CD4-positive, alpha-beta memory T cell (primary cell): ENCODE measurements at places on chromosomes 5 and 9.

DNA sequence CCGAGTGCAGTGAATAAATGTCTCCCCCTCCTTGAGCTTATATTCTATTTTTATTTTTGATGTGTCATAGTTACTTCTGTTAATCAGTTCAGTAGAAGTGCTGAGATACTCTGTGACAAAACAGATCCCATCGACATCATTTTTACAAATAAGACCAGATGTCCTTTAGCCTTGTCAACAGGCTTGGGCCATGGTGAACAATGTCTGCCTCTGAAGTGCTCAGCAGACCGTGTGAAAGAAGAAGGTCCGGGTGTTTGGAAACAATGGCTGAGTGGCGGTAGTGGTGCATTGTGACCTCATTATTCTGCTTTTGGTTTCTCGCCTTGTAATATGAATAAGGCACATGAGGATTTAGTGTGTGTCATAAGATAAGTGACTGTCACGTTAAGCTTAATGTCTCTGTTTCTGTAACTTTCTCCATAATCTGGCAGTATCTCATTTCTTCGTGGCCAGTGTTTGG lies 71.2 kb downstream of the SYK start:
- DNase-seq, result no peak

DNA sequence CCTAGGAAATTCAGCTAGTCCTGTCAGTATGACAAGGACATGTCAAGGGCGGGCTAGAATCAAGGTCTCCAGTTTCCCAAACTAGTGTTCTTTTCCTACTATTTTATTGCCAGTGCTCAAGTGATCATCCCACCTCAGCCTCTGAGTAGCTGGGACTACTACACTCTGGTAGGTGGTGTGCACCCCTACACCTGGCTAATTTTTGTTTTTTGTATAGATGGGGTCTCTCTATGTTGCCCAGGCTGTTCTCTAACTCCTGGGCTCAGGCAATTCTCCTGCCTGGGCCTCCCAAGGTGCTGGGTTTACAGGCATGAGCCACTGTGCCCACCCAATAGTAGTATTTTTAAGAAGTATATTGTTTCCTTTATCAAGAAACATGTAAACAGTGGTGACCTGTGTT lies 54.0 kb downstream of the C9orf85 start:
- DNase-seq, result no peak

- DNase-seq, result no peak
Observed at GRCh38 chr9:133320421-133320881, 15.5 kb downstream of the SURF6 start.

- DNase-seq, result no peak
Observed at GRCh38 chr9:93670208-93671019, 94.0 kb downstream of the PHF2 start.

- DNase-seq, result peak; percentile 40
Observed at GRCh38 chr9:70639853-70640814, 225.7 kb upstream of the KLF9 start.

- DNase-seq, result no peak
Observed at GRCh38 chr5:6396836-6397535, 18.6 kb upstream of the MED10 start.

- DNase-seq, result no peak
Observed at GRCh38 chr5:94283093-94283492, 335.3 kb downstream of the KIAA0825 start.

DNA sequence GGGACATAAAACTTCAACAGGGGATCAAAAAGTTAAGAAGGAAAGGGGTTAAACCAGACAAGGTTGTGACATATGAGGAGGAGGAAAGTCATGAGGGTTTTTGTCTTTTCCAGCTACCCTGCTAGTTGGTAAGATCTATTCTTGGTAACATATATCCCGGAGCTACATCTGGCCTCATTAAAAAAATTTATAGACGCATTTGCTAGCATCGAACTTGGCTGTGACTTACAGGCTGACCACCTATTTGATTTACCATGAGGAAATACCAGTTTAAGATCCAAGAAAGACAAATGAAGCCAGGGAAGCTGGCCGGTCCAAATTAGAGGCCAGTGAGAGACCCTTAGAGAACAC lies 87.6 kb upstream of the NIPAL4 start:
- no peak for DNase-seq

DNA sequence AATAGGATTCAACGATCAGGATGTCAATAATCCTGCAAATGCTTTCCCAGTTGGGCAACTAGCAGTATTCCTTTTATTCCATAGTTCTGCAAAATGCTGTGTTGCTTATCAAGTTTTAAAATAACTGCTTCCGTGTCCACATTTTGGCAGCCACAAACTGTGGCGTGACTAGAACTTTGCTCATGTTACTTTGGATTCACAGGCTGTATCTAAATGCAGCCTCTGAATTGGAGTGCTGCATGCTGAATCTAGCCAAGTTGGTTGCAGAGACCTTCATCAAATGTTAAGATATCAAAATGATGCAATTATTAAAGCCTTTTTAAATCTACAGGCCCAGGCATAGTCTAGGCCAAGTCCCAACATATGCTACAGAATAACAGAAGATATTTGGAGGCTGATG lies 249.2 kb downstream of the NR2F1-AS1 start:
- DNase-seq, result no peak

- no peak for DNase-seq
Observed at GRCh38 chr5:153641183-153641688, 150.8 kb downstream of the GRIA1 start.

GRCh38 chr9:34363619-34364351 lies 12.9 kb downstream of the MYORG start:
- DNase-seq, result no peak

DNA sequence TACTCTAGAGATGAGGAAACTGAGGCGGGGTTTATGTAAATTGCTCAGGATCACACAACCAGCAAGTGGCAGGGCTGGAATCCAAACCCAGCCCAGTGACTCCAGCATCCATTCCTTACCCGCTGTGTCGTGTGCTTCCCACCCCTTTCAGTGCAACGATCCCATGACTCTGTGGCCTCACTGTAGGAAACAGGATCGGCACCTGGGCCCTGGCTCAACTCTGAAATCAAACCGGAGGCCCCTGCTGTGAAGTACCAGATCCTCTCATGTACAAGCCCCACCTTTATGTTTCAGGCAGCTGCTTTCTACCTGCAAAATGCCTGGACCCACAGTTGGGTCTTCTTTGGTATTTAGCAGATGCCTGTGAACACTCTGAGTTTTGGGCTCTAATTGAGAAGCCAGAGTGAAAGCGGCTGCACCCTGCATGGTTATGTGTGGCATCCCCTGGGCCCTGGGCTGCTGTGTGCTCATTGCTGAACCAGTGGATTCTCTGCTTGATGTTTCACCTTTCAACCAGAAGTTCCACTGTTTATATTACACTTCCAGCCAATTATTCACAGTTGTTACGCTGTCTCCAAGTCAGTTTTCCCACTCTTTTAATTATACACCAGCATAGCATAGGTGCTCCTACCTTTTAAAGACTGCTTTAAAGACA lies 36.7 kb downstream of the ABLIM3 start:
- DNase-seq, result no peak

DNA sequence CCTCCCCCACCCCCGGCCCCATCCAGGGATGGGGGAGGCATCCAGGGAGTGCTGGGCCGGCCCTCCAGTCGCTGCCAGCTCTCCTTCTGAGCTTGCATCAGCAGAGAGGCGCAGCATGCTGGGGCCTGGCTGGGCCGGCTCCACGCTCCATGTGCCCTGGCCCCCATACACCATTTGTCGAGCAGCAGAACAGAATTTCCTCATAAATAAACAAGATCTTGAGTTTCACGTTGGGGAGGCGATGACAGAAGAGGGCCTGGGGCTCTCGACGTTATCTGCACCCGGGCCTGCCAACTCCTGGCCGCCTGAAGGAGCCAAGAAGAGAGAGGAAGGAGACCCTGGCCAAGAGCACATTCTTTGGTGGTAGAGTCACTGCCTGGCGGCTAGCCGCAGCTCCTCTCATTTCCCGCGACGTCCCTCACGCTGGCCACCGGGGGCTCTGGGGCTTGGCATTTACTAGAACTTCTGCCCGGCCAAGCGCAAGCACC lies 177.0 kb downstream of the FGF18 start:
- no peak for DNase-seq

DNA sequence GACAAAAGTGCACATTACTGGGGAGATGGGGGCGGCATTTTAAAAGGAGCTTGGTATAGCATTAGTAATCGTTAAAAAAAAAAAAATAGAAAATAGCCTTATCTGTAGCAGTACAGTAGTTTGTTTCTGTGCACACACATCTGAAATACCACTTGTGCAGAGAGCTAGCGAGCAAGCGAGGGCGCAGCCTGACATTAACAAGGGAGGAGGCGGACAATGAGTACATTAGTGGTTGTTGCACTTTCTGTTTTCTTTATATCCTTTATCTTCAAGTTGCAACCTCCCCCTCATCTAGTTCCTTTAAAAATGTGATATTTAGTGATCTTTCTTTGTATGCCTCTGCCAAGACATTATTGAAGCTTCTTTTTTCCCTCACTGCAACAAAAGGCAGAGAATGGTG lies 880 bp upstream of the PTPDC1 start:
- DNase-seq, result no peak

DNA sequence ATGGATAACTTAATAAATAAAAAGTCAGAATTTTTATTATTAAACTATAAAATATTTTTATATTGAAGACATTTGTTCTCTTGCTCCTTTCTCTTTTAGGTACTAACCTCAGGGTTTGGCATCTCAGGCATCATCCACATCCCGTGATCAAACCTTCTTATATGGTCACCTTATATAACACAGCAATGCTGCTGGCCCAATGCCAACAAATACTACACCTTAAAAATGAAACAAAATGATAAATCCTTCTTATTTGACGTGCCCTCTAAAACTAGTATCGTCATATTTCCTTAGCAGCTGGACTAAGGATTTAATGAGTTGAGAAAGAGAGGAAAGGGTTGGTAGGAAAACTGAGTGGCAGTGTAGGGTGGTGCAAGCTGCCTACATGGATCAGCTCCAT lies 56.6 kb downstream of the NDUFAF2 start:
- DNase-seq, result no peak

GRCh38 chr5:72393052-72393451 lies 72.9 kb downstream of the PTCD2 start:
- DNase-seq, result no peak
